Metanephros (tissue), 2 donors: ENCODE measurements at places on chromosomes 11 and 22. TPM values are rescaled to one million over a fixed set of nuclear protein-coding genes. Genes with fewer than 3 reads are reported as not detected.

ART1 gene
- total RNA-seq: 3.3 TPM

MMP12 gene
- total RNA-seq: 1.6 TPM

ANO1 gene
- total RNA-seq: 38.1 TPM

AP1B1 gene
- total RNA-seq: 57.2 TPM

TUBA8 gene
- total RNA-seq: 8.2 TPM

RFPL3 gene
- not detected for total RNA-seq

OR2D2 gene
- 0.70 TPM for total RNA-seq

TMEM121B gene
- 0.93 TPM for total RNA-seq

ATM gene
- total RNA-seq: 86.9 TPM

OR5P2 gene
- 0.18 TPM for total RNA-seq

SLC17A6 gene
- total RNA-seq: not detected

OR52I1 gene
- not detected for total RNA-seq

GTPBP1 gene
- total RNA-seq: 57.7 TPM

MS4A4E gene
- total RNA-seq: 1.3 TPM

RFPL1 gene
- not detected for total RNA-seq

MOV10L1 gene
- total RNA-seq: 0.99 TPM

OR52H1 gene
- 2.3 TPM for total RNA-seq

MYO7A gene
- 4.4 TPM for total RNA-seq

GRAP2 gene
- 2.5 TPM for total RNA-seq

KRTAP5-10 gene
- total RNA-seq: not detected

MUC5AC gene
- 0.18 TPM for total RNA-seq

CNTF gene
- 0.99 TPM for total RNA-seq

CUL5 gene
- 37.0 TPM for total RNA-seq
